Neural crest cell (in vitro differentiated cells): ENCODE measurements at places on chromosomes 6 and 20. TPM values are rescaled to one million over a fixed set of nuclear protein-coding genes. Genes with fewer than 3 reads are reported as not detected.

The SPATA2 gene
- total RNA-seq, result 10.3 and 10.5 TPM in 2 replicates

DNA sequence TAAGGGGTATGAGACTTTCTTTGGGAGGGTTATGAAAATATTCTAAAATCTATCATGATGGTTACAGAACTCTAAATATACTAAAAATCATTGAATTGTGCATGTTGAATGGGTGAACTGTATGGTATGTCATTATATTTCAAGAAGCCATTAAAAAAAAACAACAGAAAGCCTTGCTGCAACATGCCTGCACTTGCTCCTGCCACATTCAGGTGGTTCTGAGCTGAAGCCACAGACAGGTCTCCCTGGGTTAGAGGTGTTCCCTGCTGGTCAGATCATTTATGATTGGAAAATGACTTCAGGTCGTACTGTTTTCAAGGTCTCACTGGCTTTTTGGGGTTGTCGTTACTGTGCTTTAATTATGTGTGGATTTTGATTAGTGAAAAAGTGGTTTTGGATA lies 13.3 kb downstream of the GMPR start:
- no peak for DNase-seq

DNA sequence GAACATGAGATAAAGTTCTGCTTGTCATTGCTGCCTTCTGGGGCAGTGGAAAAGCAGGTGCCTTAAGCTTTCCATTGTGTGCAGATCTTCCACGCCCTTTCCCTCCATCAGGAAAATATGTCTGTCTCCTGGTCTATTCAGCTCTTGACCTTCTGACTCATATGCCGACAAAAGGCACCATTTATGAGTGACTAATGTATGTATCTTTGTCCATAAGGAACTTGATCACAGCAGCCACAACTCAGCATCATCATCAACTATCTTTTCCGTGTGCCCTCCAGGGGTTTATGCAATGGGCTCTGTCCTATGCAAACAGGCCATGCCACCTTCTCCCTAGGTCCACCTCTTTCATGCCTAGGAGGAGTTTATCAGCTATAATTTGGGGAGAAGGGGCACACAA lies 102.7 kb upstream of the QKI start:
- no peak for DNase-seq

- DNase-seq, result no peak
These were observed 18.9 kb downstream of the PERP start for GRCh38 chr6:138088326-138088762.
